ENCODE measurements at places on chromosomes 7 and 10.

DNA sequence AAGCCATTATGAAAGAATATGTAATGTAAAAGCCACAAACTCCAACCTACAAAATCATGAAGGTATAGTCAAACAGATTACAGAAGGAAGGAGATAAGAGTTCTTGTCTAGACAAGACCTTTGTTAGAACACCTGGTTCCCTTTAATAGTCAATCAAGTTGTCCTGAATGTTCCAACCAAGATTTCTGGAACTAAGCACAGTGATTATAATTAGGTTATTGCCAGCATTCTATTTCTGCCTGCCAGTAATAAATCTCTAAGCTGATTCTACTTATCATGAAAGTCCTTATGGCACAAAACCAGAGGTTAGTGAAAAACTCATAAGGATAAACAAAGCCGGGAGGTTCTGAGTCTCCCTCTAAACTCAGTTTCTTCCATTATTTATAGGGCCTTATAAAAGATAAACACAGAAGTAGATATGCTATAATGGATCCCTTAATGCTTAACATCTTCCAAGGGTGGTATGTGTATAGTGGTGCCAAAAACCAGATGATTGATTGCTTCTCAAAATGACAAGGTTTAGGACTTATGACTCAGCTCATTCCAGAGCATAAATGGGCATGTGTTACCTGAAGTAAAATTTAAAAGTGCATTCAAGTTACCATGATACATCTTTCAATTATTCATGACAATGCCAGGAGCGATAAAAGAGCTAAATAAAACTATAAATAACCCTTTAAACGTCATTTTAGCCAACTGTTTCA is 237.2 kb downstream of the CSTF2T start:
- no peak for DNase-seq

DNA sequence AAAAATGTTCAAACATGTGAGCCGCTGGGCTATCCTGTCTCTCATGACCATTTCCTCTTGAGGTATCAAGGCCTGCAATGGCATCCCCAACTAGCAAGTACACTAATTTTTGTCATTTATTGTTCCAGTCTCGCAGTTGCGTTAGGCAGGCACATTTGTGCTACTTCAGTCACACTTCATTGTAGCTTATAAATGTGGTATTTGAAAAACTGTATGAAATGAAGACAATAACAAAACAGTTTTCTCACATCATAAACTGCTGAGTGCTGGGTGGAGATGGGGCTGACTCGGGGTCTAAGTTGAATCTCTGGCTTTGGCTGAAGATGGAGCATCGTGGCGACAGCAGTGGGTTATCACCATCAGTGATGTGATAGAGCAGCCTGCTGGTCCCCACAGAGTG is 92.7 kb downstream of the FAM13C start:
- DNase-seq, result no peak

DNA sequence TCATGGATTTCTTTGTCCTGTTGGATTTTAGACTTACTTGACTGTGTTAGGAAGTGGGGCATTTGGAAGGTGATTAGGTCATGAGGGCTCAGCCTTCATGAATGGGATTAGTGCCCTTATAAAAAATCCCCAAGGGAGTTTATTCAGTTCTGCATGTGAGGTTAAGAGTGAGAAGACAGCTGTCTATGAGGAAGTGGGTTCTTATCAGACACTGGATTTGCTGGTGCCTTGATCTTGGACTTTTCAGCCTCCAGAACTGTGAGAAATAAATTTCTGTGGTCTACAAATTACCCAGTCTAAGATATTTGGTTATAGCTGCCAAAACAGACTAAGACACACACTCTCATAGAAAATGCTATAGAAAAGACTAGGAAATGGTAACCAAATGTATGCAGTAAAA is 724.7 kb upstream of the FZD8 start:
- DNase-seq, result no peak

- no peak for DNase-seq
These were observed 202.6 kb upstream of the NRP1 start for GRCh38 chr10:33537066-33537465.

DNA sequence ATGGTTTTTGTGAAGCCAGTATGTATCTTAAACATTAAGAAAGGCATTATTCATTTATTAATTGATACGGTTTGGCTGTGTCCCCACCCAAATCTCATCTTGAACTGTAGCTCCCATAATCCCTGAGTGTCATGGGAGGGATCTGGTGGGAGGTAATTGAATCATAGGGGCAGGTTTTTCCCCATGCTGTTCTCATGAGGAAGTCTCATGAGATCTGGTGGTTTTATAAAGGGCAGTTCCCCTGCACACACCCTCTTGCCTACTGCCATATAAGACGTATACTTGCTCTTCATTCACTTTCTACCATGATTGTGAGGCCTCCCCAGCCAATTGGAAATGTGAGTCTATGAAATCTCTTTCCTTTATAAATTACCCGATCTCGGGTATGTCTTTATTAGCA is 28.1 kb downstream of the OTUD1 start:
- DNase-seq, result no peak

Measured in NCI-H2107 (cell line).